ENCODE measurements at places on chromosomes 11 and 22. TPM values are rescaled to one million over a fixed set of nuclear protein-coding genes. Genes with fewer than 3 reads are reported as not detected.

DNA sequence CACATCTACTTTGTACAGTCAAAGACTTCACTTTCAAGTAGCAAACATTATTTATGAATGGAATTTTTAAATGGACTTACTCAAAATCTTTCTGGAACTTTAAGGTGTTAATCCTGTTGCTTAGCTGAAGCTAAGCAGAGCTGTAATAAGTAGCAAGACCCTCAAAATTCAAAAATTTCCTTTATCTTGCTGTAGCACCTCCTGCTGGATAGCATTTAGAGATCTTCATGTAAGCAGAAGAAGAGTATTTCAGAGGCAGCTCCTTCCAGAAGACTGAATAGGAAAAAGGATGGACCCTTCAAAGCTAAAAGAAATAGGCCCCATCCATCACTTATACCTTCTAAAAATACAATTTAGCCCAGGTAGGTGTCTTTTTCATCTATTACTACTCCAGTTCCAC lies 3.4 kb downstream of the PHF21A start:
- DNase-seq = no peak

GRCh38 chr11:88344869-88345268 lies 7.3 kb upstream of the CTSC start:
- DNase-seq = no peak

BCO2 gene
- 0.97 TPM for total RNA-seq

GRCh38 chr11:112336356-112336886 lies 75.8 kb upstream of the PLET1 start:
- no peak for DNase-seq

GRCh38 chr11:44944853-44945235 lies 5.8 kb downstream of the TP53I11 start:
- DNase-seq = no peak

- no peak for DNase-seq
These were observed 59.9 kb upstream of the CFAP300 start for GRCh38 chr11:101987370-101987769.

GRCh38 chr11:251550-251949 lies 14.8 kb downstream of the PSMD13 start:
- no peak for DNase-seq

AIFM3 gene
- 0.40 TPM for total RNA-seq

DNA sequence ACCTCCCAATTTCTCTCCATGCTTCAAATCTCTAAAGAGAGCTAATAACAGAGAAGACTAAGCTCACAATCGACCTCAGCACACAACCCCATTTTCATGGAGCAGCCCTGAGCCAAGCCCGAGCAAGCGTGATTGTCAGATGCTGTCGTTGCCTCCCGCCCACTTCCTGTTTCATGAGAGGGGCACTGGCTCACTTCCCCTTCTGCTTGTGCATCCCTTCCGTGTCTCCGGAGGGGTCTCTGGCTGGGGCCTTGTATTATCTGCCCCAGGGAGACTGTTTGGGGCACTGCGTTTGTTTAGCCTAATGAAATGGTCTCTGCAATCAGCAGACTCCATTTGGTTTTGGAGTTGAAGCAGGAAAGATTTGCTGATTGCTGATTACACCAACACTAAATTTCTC lies 181.3 kb upstream of the SEZ6L start:
- peak; percentile 54 for DNase-seq

OR6T1 gene
- total RNA-seq = not detected

PEX26 gene
- total RNA-seq = 59.7 TPM

MRGPRF gene
- not detected for total RNA-seq

OR51B2 gene
- total RNA-seq = not detected

DNA sequence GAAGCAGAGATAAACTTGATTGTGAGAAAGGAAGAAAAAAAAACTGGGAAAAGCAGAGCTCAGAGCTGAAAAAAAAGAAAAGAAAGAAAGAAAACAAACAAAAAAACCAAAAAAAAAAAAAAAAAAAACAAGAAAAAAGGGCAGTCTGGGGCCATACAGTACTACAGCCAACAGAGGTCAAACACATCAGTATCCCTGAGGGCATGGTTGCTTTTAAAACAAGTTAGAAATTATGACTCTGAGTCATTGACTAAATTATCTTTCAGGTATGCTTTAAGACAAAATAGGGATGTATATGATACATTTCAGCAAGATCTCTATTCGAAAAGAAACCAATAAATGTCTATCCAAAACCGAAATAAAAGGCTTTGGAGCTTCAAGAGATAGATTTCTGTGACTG lies 37.1 kb upstream of the TLCD5 start:
- no peak for DNase-seq

DNA sequence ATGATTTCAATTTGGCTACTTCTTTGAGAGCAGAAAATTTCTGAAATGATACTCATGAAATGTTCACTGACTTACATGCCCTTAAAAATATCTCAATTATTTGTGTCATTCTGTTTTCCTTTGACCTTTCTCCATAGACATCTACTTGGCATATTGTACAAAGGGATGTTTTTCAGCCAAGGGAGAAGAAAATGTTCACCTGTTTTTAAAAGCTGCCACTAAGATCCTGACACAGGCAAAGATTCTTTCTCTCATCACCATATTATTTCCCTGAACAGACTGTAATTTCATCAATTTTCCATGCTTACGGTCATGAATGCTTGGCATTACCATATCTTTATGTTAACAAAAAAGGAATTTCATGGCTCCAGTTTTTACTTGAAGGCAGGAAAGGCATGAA lies 67.4 kb upstream of the DBX1 start:
- DNase-seq = no peak

CRYBB3 gene
- not detected for total RNA-seq

- DNase-seq = no peak
These were observed 28.2 kb downstream of the SEZ6L start for GRCh38 chr22:26197425-26197824.

- no peak for DNase-seq
These were observed 781.6 kb downstream of the ETS1 start for GRCh38 chr11:127805771-127806170.

DNA sequence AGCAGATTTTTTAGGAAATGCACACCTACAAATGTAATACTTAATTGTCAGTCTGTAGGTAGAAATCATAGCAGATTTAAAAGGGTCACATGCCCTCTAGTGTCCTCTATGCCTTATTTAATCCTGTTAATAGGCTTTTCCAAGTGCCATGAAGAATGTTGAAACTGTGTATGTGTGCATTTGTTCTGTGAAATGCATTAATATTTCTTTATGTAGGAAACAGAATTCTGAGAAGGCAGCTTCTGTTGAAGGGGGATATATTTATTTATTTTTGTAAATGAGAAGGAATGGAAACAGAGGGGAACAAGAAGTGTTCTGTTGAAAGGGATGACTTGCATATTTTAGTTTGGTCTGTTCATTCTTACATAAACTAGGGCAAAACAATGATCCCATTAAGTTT lies 51.0 kb downstream of the SVIP start:
- DNase-seq = no peak

- no peak for DNase-seq
These were observed 15.5 kb upstream of the MMP1 start for GRCh38 chr11:102813484-102813883.

GRCh38 chr22:20741634-20742581 lies 32.0 kb upstream of the SERPIND1 start:
- peak; percentile 67 for DNase-seq

FBXO3 gene
- 9.0 TPM for total RNA-seq

- DNase-seq = no peak
These were observed 591.1 kb downstream of the BRD1 start for GRCh38 chr22:49236541-49237075.
